Mammary epithelial cell (primary cell): ENCODE measurements at places on chromosomes 13 and 19. TPM values are rescaled to one million over a fixed set of nuclear protein-coding genes. Genes with fewer than 3 reads are reported as not detected.

ABHD13 gene
- 3.9 TPM for polyA plus RNA-seq

UPK1A gene
- 0.83 TPM for polyA plus RNA-seq

GPC6 gene
- 3.4 TPM for polyA plus RNA-seq

PNMA8B gene
- polyA plus RNA-seq: 0.01 TPM

HPN gene
- polyA plus RNA-seq: not detected

PSG7 gene
- 0.05 TPM for polyA plus RNA-seq

IZUMO1 gene
- 0.12 TPM for polyA plus RNA-seq

DPF1 gene
- 1.6 TPM for polyA plus RNA-seq
